Anterior cingulate cortex (tissue), 58 donors: ENCODE measurements at places on chromosomes 6 and 20.
A peak's percentile ranks its signal among the peaks of the same experiment; 100 is the strongest.

DNA sequence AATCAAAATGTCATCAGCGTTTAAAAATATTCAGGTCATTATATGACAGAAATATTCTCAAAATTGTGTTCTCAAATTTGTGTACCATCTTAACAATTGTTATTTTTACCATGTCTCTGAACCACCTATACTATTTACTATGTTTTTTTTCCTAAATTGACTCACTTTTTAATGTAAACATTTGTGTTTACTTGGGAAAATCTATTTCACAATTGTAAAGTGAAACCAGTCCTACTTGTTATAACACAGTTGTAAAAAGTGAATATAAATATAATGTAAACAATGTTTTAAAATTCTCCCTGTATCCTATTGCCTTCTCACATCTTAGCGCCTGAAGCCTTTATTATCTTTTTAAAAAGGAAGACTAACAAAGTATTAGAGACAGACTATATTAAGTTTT lies 83.5 kb downstream of the ADGRG6 start:
- no peak for DNase-seq

DNA sequence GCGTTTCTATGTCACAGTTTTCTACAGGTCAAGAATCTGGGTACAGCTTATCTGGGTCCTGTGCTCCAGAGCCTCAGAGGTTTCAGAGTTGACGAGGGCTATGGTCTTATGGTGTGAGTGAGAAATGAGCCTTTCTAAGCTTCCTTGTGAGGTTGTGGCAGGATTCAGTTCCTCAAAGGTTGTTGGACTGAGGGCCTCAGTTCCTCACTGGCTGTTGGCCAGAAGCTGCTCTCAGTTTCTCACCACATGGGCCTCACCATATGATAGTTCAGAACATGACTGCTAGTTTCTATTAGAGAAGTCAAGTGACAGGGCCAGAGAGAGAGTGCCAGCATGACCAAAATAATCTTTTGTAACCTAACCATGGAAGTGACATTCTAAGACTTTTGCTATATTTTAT lies 96.1 kb downstream of the NUS1 start:
- DNase-seq = no peak

DNA sequence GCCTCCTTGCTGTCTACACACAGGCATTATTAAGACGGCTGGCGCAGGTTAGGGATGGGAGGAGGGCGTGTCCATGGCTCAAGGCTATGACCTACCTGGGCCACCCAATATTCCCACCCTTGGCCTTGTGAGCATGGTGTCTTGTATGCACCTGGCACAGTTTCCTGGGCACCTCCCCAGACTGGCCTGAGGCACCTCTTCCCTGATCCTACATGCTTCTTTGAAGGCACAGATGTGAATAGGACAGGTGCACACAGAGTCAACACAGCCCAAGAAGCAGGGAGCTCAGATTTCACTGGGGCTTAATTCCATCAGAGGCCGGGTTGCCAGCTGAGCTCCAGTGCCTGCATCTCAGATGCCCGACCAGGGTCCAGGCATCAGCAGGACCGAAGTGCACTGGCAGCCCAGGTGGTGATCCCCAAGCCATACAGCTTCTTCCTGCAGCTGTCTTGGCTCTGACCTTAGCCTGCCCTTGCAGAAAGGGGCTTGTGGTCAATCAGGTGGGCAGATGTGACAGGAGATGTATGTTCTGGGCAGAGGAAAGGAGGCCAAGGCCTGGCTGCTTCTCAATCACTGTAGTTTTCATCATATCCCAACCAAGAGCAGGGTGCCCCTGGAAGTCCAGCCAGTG lies 287.7 kb downstream of the CLIC5 start:
- DNase-seq = no peak

DNA sequence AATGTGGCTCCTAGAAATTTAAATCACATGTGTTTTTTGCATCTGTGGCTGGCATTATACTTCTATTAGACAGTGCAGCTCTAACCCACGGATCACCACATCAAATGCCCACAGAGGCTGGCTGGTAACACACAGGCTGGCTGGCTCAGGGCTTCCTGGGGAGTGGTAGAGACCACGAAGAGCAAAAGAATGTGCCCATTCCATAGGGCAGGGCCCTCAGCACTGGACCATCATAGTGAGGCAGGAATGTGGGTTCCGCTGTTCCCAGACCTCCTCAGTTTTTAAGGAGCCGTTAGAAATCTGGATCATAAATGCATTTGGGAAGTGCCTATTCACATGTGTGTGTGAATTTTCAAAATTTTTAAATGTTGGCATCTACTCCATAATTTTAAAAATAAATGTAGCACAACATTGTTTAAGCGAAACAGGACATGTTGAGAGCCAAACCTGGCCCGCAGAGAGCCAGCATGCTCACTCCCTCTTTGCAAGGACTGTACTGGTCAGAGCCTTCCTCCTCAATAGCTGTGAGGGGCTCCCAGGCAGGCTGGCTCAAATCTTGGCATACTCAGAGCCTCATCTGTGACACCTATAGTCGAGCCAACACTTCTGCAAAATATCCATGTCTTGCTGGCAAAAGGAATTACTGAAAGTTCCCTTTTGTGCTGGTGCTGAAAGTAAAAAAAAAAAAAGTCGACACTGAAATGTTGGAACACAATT lies 190.5 kb downstream of the FNDC1 start:
- no peak for DNase-seq

DNA sequence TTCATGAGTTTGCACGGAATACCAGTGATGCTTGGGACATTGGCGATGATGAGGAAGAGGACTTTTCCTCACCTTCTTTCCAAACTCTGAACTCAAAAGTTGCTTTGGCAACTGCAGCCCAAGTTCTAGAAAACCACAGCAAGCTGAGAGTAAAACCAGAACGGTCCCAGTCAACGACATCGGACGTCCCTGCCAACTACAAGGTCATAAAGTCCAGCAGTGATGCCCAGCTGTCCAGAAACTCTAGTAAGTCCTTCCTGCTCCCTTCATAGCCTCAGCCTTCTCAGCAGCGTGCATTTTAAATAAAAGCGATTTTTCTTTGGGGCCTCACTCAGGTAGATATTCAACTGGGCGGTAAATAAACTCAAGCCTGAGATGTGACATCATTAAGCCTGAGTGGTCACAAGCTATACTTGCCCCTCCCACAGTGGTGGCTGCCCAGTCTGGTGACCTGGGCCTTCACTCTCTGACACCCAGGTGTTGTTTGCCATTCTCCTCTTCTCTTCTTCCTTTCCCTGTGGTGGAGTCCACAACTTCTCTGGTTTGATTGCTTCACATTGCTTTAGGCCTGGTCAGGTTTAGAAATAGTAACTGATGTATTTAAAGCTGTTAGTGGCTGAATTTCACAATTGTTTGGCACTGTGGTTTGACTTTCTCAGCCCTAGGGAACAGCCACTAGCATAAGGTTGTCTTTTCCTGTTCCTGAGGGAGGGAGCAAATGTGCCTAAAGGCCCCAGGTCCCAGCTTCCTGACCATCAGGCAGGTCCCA lies 21.6 kb upstream of the TMEM217 start:
- DNase-seq = no peak

- peak; percentile 59 for DNase-seq
These were observed 526 bp downstream of the SOD2 start for GRCh38 chr6:159692303-159693127.

- DNase-seq = no peak
These were observed 1.9 kb downstream of the ABRACL start for GRCh38 chr6:139030228-139030963.

DNA sequence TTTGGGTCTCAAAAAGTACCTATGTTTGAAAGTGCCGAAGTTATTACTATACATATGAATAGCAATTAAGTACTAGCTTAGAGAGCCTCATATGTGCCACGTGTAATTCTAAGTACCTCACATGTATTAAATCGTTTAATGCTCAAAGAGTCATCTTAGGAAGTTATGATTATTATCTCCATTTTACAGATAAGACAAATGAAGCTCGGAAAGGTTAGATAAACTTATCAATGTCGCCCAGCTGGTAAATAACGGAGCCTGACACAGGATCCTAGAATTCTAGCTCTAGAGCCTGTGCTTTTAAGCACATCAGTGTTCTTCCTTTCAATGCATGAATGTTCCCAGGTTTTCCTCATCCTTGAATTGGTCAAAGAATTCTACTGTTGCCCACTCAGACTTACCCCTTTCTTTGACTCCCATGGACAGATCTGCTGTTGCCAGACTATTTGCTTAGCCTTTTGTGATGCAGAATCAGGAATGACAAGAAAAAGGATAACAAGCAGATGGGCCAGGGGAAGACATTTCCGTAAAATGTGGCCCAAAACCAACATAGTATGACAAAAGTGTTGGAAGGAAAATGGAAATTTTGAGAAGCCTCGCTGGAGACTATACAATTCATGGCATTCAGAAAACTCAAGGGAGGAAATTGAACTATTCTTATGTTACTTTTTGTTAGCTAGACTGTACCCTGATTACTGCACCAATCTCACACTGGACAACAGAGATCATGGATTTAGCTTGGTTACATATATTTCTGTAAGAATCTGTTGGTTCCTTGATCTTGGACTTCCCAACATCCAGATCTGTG lies 237.1 kb upstream of the CITED2 start:
- no peak for DNase-seq

DNA sequence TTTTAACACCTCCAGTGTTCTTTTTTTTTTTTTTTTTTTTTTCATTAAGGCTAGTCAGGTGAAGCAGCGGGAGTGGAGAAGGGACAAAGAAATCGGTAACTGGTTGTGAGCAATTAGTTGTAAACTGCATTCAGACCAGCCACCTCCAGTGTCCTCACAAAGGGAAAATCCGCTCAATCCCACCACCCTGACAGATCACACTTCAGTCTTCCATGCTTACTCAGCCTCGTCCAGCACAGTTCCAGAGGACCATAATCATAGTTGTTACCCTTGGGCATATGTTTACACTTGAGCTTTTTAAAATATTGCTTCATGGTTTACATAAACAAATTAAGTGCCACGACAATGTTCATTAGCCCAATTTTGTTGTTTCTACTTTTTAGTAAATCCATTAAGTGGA lies 10.2 kb downstream of the DYNLRB1 start:
- DNase-seq = no peak

- DNase-seq = no peak
These were observed 154.9 kb upstream of the BEND6 start for GRCh38 chr6:56799989-56800388.

DNA sequence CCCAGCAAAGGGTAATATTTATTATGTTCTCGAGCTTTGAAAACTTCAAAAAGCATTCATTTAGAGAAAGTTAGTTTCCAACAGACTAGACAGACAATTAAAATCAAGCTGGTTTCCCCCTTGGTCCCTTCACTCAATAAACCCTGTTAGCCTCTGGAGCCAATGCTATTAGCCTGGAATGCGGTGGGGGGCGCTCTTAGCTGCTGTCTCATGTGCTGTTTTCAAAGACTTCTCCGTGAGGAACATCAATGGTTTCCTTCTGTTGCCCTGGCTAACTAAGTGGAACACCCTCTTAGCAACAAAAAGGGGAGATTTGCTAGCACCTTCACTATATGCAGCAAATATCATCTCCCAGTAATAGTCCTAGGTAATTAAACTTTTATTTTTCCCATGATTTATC lies 86.4 kb downstream of the LY86 start:
- no peak for DNase-seq
